Vagina (tissue), 2 donors: ENCODE measurements at places on chromosomes 4 and X.

DNA sequence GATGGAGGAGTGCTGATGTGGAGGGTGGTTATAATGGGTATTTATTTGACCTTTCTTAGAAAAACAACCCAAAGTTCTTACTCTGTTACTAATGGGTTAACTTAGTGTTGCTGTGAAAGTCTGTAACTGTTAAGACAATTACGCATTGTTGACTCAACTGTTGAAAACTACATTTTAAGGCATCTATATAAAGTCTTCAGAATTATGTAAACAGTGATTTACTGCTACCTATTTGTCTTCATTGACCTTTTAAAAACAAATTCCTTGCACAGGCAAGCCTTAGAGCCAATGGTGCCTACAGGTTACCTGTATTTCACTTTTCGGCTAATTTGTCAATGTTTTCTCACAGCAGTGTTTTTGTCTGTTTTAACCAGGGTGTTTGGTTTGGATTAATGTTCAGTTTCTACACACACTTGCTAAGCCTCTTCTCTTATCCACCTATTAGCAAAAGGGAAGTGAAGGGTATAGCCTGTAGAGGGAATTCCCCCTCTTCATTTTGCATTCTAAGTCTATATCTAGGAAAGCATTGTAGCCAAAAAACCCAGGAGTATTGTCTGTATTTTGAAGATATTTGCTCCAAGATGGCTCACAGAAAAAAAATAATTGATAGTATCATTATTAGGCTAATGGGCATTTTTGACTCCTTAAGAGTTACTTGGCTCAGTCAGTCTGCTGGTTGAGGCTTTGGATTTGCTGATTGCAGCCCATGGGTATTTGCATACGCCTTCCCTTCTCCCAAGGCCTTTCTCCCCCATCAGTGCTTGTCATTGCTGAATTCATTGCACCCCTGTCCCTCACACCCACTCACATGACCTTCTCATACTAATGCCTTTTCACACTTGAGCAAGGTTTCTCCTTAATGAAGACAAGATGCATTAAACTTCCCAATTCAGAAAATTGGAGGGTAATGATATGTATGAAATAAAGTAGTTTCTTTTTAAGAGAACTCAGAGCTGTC is 30.5 kb downstream of the AFF1 start:
- DNase-seq: no peak

DNA sequence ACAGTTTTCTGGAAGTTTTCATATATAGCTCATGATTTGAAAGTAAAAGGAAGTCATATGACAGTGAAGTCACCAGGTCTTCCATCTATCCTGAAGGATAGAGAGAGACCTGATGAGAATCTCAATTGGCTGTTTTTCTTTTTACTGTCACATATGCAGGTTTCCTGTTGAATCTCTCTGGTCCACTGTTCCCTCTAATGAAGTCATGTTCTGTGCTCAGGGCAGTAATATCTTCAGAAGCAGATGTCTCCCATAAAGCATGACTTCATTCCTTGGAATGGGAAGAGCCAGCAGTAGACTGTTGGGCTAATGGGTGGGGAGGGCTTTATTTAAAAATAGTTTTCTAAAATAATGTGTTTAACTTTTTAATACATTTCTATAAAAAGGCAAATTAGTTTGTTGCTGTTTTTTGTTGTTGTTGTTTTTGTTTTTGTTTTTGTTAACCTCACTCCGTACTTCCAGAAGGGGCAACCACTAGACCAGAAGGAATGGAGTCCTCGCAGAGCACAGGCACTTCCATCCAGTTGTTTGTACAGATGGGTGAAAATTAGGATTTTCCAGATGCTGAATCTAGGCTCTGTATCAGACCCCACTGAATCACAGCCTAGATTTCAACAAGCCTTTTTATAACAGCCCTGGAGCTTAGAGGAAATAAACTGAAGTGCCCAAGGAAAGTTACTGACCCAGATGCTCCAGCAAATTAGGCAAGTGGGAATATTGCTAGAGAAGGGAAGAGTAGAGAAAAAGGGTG is 54.2 kb downstream of the AWAT2 start:
- no peak for DNase-seq

- no peak for DNase-seq
Observed at GRCh38 chr4:76605099-76605563, 170.1 kb downstream of the SHROOM3 start.

DNA sequence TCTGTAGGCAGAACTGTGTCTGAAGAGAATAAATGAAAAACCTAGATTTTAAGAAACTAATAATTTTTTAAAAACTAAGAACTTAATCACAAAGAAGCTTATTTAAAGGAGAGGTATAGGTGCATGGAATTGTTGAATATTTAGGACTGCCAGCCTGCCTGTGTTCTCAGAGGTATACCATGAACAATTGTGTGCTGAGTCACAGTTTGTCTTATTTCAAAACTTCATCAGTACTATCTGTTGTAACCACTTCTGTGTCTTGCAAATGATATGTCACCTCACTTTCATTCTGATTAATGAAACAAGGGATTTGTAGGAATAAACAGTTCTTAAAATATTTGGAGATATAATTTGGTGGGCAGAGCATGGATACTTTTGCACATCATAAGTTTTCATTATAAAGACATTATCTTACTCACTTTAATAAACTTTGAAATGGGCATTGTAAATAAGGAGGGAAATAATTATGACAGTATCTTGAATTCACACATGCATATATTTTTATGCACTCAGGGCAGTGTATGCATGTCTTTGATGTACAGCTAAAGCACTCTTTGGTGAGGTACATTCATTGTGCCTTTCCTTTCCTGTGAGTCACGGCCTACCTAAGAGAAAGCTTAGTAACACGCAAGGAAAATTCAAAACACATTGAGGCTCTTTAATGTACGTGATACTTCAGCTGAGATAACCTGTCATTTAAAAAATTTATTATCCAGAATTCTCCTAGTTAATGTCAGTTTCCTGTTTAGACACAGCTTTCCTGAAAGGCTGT is 31.7 kb downstream of the STOX2 start:
- no peak for DNase-seq

DNA sequence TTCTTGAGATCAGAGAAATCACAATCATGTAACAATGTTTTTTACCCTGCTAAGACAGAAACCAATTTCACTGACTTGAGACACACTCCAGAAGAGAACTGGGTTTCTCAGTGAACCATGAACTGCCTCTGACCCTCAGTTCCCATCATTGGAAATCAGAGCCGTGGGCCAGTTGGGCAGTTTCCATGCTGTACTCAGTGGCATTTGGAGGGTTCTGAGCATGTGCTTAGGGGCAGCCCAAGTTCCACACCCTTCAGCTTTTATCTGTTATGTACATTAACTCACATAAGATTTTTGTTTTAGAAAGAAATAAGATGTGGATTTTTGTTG is 77.9 kb downstream of the BTC start:
- no peak for DNase-seq

DNA sequence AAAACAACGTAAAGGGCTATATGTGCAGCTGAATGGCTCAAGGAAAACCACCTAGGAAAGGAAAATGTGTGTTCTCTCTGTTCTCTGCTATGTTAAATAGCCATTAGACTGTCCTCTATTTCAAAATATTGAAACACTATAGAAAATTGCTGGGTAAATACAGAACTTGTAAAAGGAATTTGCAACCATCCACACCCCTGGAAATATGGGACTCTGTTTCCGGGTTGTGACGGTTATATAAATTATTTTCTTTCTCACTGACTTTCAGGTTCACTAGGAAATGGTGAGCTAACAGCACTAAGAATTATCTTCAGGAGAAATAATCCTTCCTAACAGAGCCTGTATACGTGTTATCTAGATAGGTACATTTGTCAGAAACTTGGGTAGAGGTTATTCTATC is 161.0 kb upstream of the DKK2 start:
- no peak for DNase-seq

GRCh38 chrX:15755091-15755490 is 17.0 kb downstream of the CA5B start:
- no peak for DNase-seq

- DNase-seq: no peak
Observed at GRCh38 chr4:76882630-76883029, 15.3 kb downstream of the SOWAHB start.

DNA sequence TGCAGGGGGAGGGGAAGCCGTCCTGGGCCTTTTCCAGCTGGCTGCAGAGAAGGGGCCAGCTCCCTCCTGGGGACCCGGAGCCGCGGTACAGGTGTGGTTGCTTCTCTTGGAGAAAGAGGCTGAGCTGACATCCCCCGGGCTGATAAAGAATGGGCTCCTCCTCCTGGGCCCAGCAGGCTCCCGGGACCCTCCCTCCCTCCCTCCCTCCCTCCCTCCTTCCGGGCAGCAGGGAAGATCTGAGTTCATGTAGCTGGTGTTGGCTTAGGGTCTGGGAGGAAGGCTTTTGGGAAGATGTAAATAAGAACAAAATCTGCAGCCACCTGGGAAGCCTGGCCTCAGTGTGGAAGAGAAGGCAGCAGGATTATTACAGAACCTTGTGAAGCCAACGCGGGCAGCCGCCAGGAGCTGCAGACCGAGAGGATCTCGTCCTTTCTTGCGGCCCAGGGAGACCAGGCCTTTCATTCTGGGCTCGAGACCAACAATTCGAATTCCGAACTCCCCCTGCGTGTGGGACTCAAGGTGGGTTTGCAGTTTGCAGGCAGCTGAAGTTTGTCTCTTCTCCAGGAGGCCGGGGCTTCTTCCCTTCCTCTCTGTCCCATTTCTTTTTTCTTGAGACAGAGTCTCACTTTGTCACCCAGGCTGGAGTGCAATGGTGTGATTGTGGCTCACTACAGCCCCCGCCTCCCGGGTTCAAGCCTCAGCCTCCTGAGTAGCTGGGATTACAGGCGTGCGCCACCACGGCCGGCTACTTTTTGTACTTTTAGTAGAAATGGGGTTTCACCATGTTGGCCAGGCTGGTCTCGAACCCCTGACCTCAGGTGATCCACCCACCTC is at the start of gene PLCXD1:
Gene PLCXD1 (plus strand): TSS at position 216 of the 834 bp plus-strand sequence. CDS start 2,807 bp downstream, outside the sequence.
- DNase-seq: no peak
